Smooth muscle cell of the umbilical artery (primary cell): ENCODE measurements at places on chromosomes 4 and X. TPM values are rescaled to one million over a fixed set of nuclear protein-coding genes. Genes with fewer than 3 reads are reported as not detected.

CTAG1B gene
- not detected in 2 replicates for total RNA-seq

COL4A6 gene
- 9.8 and 17.7 TPM in 2 replicates for total RNA-seq

GPR82 gene
- total RNA-seq, result not detected in 2 replicates

STEEP1 gene
- total RNA-seq, result 35.6 and 38.5 TPM in 2 replicates

DGKK gene
- total RNA-seq, result not detected in 2 replicates

IQSEC2 gene
- total RNA-seq, result 4.9 and 6.2 TPM in 2 replicates

SMIM31 gene
- total RNA-seq, result not detected in 2 replicates

LAMTOR3 gene
- total RNA-seq, result 44.1 and 49.6 TPM in 2 replicates

AR gene
- total RNA-seq, result 0.89 and 2.1 TPM in 2 replicates

CLDN34 gene
- total RNA-seq, result not detected in 2 replicates

FANCB gene
- 4.5 and 7.5 TPM in 2 replicates for total RNA-seq

UGT2B11 gene
- not detected in 2 replicates for total RNA-seq

MAGEB17 gene
- total RNA-seq, result not detected in 2 replicates

NHSL2 gene
- 1.5 and 10.1 TPM in 2 replicates for total RNA-seq

DIAPH2 gene
- total RNA-seq, result 8.0 and 15.4 TPM in 2 replicates

PAGE1 gene
- total RNA-seq, result not detected in 2 replicates

TMSB15A gene
- total RNA-seq, result 2.4 and 6.9 TPM in 2 replicates

DKK2 gene
- 0.92 and 1.8 TPM in 2 replicates for total RNA-seq

CCSER1 gene
- 0.30 TPM in 1 of 2 replicates, not detected in the other for total RNA-seq

CORIN gene
- total RNA-seq, result 0.23 TPM in 1 of 2 replicates, not detected in the other

CCDC110 gene
- 5.0 and 7.8 TPM in 2 replicates for total RNA-seq

ANXA10 gene
- total RNA-seq, result 16.5 and 20.5 TPM in 2 replicates

GATA1 gene
- not detected in 2 replicates for total RNA-seq
